Suppressor macrophage treated with lipopolysaccharide for 1 hour (primary cell): ENCODE measurements at places on chromosomes 7 and 10.

- no peak for DNase-seq
These were observed 163.3 kb downstream of the IPMK start for GRCh38 chr10:58104351-58104751.

GRCh38 chr7:27316311-27316710 lies 73.7 kb downstream of the EVX1 start:
- peak; percentile 27 for DNase-seq

- DNase-seq, result no peak
These were observed 63.1 kb upstream of the LEP start for GRCh38 chr7:128177768-128178550.

- DNase-seq, result no peak
These were observed 216.7 kb upstream of the NPVF start for GRCh38 chr7:25444991-25445390.

DNA sequence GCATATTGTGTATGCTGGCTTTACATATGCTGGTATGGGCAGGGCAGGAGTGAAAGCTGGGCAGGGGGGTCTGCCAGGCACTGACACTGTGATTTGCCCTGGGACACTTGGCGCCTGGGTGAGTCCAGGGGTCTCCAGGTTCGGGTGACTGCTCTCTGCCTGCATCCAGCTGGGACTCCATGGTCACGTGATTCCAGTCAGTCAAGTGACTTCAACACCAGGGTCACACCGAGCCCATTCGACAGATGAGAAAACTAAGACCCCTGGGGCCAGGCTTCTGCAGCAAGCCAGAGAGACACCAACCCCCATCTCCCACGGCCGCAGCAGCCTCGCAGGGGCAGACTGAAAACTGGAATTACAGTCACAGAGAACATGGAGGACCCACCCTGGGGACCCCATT lies 30.0 kb downstream of the MMD2 start:
- DNase-seq, result no peak

DNA sequence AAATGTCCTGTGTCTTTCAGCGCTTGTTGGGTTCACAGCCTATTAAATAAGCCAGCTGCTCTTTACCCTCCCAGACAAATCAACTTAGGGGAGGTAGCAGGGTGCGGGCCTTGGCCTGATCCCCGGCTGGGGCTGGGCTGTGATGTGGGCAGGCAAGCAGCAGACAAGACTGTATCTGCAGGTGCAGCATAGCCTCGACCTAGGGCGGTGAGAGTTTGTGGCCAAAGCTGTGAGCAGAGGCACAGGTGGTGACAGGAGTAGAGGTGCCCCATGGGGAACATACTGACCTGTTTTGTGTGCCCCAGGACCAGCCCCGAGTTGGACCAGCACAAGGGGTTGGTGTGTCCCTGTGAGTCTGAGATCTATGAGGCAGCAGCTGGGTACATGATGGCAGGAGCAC lies 885.4 kb downstream of the ZNF37A start:
- DNase-seq, result no peak

GRCh38 chr10:118913825-118914224 lies 115.7 kb upstream of the NANOS1 start:
- DNase-seq, result no peak

DNA sequence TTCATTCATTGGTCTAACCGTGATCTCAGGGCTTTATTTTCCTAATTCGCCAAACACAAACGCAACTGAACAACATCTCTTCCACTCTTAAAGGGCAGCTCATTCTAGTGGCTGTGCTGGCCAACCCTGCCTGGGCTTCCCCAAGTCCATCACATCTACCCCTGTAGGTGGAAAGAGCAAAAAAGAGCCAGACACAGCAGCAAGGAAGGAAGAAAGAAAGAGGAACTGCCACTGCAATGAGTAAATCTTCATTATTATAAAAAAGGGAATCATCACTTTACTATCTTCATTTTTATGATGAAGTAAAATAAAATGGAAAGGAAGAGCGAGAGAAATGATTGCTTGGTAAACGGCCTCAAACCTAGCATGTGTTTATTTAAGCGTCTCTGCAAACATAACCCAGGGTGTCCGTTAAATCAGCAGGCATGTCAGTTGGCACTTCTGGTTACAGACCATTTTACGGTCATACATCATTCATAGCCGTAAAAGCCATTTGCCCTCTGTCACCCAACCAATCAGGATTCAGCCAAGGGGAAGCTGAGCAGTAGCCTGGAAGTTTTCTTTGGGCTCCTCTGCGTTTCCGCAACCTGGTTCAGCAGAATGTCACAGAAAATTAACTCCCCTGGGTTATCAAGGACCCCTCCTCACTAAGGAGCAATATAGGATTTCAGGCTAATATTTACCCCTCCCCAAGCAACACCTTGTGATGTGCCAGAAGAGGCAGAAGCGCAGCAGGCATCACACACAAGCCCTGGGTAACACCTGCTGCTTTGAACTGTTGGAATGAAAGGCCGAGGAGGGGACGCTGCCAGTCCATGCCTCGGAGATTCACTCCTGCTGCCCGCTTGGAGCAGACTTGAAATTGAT lies 234.0 kb downstream of the SNX10 start:
- peak; percentile 39 for DNase-seq

DNA sequence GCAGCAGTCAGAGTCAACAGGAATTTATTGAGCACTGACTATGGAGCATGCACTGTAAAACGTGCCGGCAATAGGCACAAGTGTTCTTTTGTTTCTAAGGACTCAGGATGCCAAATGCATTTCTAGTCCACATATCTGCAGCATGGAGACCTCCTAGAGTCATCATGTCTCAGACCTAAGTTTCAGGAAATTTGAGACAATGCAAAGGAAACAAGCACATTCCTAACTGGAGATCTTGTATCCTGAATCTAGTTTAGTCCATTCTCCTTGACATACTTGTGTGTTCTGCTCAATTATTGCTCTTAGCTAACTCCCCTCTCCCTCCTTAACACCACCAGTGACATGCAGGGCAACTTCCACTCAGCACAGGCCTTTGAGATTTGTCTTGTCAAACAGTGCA lies 173.2 kb downstream of the ZNF438 start:
- DNase-seq, result no peak

- DNase-seq, result no peak
These were observed 897 bp upstream of the RAMP3 start for GRCh38 chr7:45156516-45157272.

DNA sequence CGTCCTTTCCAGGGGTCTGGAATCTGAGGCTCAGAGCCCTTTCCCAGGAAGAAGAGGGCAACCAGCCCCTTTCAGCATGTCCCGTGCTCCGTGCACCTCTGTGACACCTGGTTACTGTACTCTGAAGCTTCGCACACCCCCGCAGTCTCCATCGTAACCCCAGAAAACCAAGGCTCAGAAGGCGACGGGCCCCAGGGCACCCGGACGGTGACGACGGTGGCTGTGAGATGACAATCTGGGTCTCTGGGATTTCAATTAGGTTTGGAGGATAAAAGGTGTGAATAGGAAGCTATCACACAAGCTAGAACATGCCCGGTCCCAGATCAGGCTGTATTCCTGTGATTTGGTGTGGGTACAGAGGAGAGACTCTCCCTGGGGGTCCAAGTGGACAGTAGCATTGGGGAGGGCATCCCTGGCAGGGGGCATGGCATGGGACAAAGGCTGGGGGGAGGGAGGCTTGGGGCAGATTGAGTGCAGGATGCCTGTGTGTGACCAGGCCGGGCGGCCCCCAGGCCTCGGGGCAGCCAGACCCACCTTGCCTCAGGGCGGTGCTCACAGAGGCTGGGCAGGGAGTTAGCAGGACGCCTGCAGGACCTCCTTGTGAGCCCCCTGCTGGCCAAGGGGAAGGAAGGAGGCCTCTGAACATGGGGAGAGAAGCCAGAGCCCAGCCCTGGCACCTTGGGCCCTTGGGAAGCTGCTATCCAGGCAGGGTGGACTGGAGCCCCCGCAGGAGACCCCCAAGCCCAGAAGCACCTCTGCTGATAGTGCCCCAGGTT lies 23.4 kb upstream of the PSMG3 start:
- peak; percentile 39 for DNase-seq

- peak; percentile 17 for DNase-seq
These were observed 87.3 kb upstream of the KAT6B start for GRCh38 chr10:74738985-74739567.
